ENCODE measurements at places on chromosomes 6 and 20. TPM values are rescaled to one million over a fixed set of nuclear protein-coding genes. Genes with fewer than 3 reads are reported as not detected.
A peak's percentile ranks its signal among the peaks of the same experiment; 100 is the strongest.

The BNIP5 gene
- total RNA-seq: not detected

The PROKR2 gene
- total RNA-seq: not detected

The TBCC gene
- 21.7 TPM for total RNA-seq

The IMPG1 gene
- total RNA-seq: not detected

The PRICKLE4 gene
- 4.1 TPM for total RNA-seq

The BPIFB3 gene
- total RNA-seq: not detected

The CNR1 gene
- total RNA-seq: 8.4 TPM

The SLC25A27 gene
- 8.4 TPM for total RNA-seq

The BPIFB2 gene
- not detected for total RNA-seq

- H3K4me1 ChIP-seq: peaks cover 49% of the 10 kb centered on the region
- no peaks in the 10 kb centered on the region for H3K36me3 ChIP-seq
- no peak for DNase-seq
- H3K27ac ChIP-seq: peak overlapping the region; percentile 71
- H3K27me3 ChIP-seq: no peaks in the 10 kb centered on the region
- no peak overlapping the region for H3K4me3 ChIP-seq
Measured at GRCh38 chr20:33827634-33828325, 16.6 kb downstream of the CHMP4B start.

GRCh38 chr6:106244931-106245330 is 80.6 kb downstream of the ATG5 start:
- H3K4me1 ChIP-seq: no peaks in the 10 kb centered on the region
- H3K4me3 ChIP-seq: no peak overlapping the region
- no peaks in the 10 kb centered on the region for H3K27me3 ChIP-seq
- peaks cover 7% of the 10 kb centered on the region for H3K36me3 ChIP-seq
- DNase-seq: no peak
- no peak overlapping the region for H3K27ac ChIP-seq

DNA sequence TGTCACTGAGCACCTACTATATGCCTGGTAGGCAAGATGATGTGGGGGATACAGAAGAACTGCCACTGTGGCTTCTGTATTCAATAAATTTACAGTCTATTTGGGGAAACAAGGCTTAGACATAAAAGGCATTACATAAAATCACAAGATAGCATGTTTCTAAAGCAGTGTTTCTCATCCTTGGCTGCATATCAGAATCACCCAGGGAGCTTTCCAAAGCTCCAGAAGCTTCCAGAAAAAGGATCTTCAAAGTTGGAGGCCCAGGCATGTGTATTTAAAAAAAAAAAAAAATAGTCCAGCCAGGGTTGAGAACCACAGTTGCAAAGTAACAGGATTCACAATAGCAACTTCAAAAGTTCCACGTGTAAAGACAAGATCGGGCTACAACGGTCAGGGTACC is 112.4 kb upstream of the SPACA1 start:
- no peaks in the 10 kb centered on the region for H3K4me1 ChIP-seq
- no peaks in the 10 kb centered on the region for H3K27me3 ChIP-seq
- DNase-seq: no peak
- H3K36me3 ChIP-seq: no peaks in the 10 kb centered on the region

- no peak overlapping the region for H3K4me3 ChIP-seq
- H3K36me3 ChIP-seq: no peaks in the 10 kb centered on the region
- H3K27ac ChIP-seq: no peak overlapping the region
- DNase-seq: no peak
- peaks cover 11% of the 10 kb centered on the region for H3K4me1 ChIP-seq
Measured at GRCh38 chr20:10792291-10792690, 118.5 kb upstream of the JAG1 start.

- H3K27me3 ChIP-seq: no peaks in the 10 kb centered on the region
- no peak for DNase-seq
- no peak overlapping the region for H3K4me3 ChIP-seq
- peaks cover 9% of the 10 kb centered on the region for H3K36me3 ChIP-seq
Measured at GRCh38 chr6:61867635-61868034, 418.4 kb downstream of the KHDRBS2 start.

- H3K4me1 ChIP-seq: no peaks in the 10 kb centered on the region
- no peaks in the 10 kb centered on the region for H3K27me3 ChIP-seq
- DNase-seq: no peak
- no peak overlapping the region for H3K4me3 ChIP-seq
- no peaks in the 10 kb centered on the region for H3K36me3 ChIP-seq
- H3K27ac ChIP-seq: no peak overlapping the region
Measured at GRCh38 chr6:47701363-47701762, 3.0 kb downstream of the ADGRF4 start.

GRCh38 chr6:100554228-100554627 is 89.5 kb upstream of the SIM1 start:
- DNase-seq: no peak
- H3K36me3 ChIP-seq: no peaks in the 10 kb centered on the region
- peaks cover 12% of the 10 kb centered on the region for H3K4me1 ChIP-seq
- H3K27me3 ChIP-seq: no peaks in the 10 kb centered on the region

DNA sequence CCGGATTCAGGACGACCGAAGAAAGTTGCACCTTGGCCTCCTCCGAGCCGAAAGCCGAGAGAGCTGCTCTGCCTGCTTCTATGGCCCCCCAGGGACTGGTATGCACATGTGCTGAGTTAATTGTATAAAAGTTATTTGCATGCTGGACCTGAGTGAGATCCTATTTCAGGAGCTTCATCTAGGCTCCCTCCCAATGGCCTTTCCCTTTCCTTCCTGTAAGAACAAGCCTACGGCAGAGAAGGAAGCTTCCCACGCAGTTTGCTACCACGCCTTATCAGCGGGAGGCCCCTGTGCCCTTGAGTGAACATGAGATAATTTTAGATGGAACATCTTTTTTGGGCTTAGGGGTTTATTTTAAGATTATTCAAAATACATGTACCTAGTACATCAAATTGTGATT is 65.9 kb downstream of the RIN2 start:
- no peaks in the 10 kb centered on the region for H3K27me3 ChIP-seq
- peaks cover 6% of the 10 kb centered on the region for H3K36me3 ChIP-seq
- no peak overlapping the region for H3K27ac ChIP-seq
- peaks cover 7% of the 10 kb centered on the region for H3K4me1 ChIP-seq
- no peak overlapping the region for H3K4me3 ChIP-seq
- DNase-seq: no peak

DNA sequence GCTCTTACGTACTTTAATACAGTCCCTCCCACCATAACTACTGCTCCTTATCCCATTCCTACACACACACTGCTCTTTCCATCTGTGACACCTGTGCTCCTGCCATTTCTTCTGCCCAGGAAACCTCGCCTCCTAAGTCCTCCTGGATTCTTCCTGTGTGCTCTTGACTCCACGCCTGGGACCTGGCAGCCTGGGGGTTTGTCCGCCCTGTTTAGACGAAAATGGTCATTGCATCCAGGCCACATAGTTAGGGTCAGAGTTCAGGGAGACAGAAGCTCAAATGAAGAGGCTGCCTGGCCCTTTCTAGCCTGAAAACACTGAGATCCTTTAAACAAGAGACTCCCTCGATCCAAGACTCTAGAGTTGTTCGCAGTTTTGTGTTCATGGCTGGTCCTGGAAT is 17.4 kb upstream of the CTNNBL1 start:
- H3K4me3 ChIP-seq: no peak overlapping the region
- no peak for DNase-seq
- H3K27me3 ChIP-seq: peaks cover 36% of the 10 kb centered on the region

DNA sequence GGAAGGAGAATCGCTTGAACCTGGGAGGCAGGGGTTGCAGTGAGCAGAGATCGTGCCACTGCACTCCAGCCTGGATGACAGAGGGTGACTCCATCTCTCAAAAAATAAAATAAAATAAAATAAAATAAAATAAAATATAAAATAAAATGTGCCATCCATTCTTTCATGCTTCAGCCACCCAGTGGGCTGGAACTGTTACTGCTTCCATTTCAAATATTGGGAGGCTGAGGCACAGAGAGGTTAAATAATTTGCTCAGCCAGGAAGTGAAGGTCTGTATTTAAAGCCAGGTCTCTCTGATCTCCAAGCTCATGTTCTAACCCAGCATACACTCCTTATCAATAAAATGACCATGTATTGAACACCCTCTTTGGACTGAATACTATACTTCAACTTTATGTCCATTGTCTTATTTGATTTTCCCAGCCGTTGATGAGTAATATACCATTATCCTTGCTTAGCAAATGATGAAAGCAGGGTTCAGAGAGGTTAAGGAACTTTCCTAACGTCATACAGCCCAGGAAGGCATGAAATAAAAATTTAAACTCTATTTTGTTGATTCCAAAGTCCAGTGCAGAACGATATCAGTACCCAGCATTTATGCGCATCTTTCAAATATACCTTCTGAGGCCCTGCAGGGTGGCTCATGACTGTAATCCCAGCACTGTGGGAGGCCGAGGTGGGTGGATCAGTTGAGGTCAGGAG is 25.8 kb upstream of the SLC9A8 start:
- no peak overlapping the region for H3K4me3 ChIP-seq
- no peaks in the 10 kb centered on the region for H3K36me3 ChIP-seq
- no peak for DNase-seq
- H3K27ac ChIP-seq: no peak overlapping the region

- peaks cover 2% of the 10 kb centered on the region for H3K4me1 ChIP-seq
- no peak for DNase-seq
- no peak overlapping the region for H3K27ac ChIP-seq
- H3K27me3 ChIP-seq: no peaks in the 10 kb centered on the region
- no peaks in the 10 kb centered on the region for H3K36me3 ChIP-seq
- H3K4me3 ChIP-seq: no peak overlapping the region
Measured at GRCh38 chr6:135231469-135231844, 50.3 kb downstream of the MYB start.

DNA sequence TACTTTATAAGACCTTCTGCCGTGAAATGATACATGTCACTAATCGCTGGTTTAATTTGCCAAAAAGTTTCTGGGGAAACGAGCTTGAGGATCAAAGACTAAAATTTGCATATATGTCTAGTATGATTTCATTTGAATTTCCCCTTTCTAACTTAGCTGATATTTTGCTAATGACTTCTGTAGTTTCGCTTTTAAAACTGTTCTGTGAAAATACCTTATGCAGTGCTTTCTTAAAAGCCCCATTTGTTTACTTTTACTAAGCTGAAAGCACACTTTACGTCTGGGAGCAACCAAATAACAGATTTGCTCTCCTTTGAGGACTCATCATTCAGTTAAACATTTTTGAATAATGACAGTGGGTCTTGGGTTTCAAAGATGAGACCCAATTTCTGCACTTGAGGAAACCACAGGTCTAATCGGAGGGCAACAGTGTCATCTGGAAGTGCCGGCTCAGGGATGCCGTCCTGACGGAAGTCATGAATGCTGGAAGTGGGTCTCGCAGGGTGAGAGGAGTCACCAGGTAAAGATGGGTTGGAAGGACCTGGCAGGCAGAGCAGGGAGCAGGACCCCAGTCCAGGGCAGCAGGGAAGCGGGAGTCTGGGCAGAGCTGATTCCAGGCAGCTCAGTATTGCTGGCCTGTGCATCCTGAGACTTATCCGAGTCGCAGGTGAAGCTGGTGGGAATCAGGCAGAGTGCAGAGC is 33.2 kb downstream of the PLEKHG1 start:
- H3K4me3 ChIP-seq: no peak overlapping the region
- H3K27ac ChIP-seq: peak overlapping the region; percentile 21
- no peaks in the 10 kb centered on the region for H3K27me3 ChIP-seq
- no peak for DNase-seq
- H3K4me1 ChIP-seq: peaks cover 12% of the 10 kb centered on the region

DNA sequence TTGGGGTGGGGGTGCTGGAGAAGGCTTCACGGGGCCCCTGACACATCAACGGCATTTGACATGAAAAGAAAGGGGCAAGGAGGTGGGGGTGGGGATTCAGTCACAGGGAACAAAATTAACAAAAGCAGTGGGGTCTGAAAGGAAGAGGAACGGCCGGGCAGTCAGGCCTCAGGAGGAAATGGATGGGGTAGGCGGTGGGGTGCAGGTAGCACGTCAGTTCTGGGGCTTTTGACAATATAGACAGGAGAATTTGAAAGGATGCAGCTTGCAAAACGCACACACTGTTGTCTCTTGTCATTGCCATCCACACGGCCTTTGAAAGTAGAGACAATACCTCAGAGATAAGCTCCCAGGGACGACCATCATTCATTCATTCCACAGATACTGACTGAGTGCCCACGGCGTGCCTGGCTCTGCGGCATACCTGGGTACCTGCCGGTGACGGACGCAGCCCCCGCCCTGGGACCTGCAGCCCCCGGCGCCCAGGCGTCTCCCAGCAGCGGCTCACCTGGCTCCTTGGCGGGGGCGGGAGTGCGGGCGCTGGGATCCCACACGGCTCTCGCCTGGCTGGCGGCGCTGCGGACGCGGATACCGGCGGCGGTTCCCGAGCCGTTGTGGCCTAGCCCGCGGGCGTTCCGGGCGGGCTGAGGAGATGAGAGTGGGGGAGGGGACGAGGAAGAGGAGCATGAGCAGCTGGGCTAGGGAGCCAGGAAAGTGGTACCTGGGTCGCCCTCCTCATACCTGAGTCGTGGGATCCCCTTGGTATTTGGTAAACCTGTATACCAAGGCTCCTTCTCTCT is at the start of gene SLC26A8:
Gene SLC26A8 (minus strand): TSS at position 646 of the 800 bp plus-strand sequence. CDS start 4,934 bp downstream, outside the sequence.
- H3K36me3 ChIP-seq: no peaks in the 10 kb centered on the region
- H3K4me1 ChIP-seq: peaks cover 23% of the 10 kb centered on the region
- H3K27me3 ChIP-seq: peaks cover 28% of the 10 kb centered on the region
- no peak for DNase-seq
- H3K27ac ChIP-seq: no peak within 1 kb of the TSS
- H3K4me3 ChIP-seq: peak within 1 kb of the TSS; percentile 78

- no peak for DNase-seq
- no peak overlapping the region for H3K27ac ChIP-seq
- H3K27me3 ChIP-seq: no peaks in the 10 kb centered on the region
- no peaks in the 10 kb centered on the region for H3K36me3 ChIP-seq
- no peak overlapping the region for H3K4me3 ChIP-seq
Measured at GRCh38 chr6:124064317-124065113, 260.9 kb downstream of the NKAIN2 start.

DNA sequence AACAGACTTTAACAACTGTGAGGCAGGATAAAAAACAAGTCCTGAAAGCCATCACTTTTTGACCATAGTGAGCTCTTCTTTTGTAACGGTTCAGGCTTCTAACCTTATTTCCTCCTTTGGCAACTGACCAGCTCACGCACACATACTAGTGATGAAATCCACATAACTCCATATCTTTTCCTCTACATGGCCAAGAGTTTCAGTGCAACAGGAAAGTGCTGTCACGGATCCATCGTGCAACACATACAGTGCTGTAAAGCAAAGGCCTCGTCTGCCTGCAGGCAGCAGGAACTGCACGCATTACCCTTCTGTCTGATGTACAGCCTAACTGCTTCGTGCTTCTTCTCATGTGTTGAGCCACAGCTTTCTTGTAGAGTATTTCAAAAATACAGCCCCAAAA is 108.5 kb downstream of the EPM2A start:
- H3K4me1 ChIP-seq: peaks cover 4% of the 10 kb centered on the region
- H3K4me3 ChIP-seq: no peak overlapping the region
- H3K36me3 ChIP-seq: peaks cover 6% of the 10 kb centered on the region
- no peak for DNase-seq
- no peak overlapping the region for H3K27ac ChIP-seq
- H3K27me3 ChIP-seq: no peaks in the 10 kb centered on the region

DNA sequence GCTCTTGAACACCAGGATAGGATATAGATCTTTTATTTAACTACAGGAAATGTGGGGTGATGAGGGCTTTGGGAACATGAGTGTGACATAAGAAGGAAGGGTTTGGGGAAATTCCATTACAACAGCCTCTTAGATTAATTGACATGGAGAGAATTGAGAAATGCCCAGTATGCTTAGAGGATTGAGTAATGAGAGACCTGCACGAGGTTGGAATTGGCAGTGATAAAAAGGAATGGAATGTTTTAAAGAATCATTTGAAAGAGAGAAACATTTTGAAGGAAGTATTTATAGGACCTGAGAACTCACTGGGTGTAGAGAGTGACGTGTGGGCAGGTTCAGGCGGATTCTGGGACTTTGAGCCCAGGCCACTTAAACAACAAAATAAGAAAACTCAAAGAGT is 227.0 kb downstream of the BMP2 start:
- H3K36me3 ChIP-seq: no peaks in the 10 kb centered on the region
- H3K27me3 ChIP-seq: no peaks in the 10 kb centered on the region
- no peak for DNase-seq
- no peak overlapping the region for H3K4me3 ChIP-seq
